ENCODE measurements at places on chromosomes 11 and 22. TPM values are rescaled to one million over a fixed set of nuclear protein-coding genes. Genes with fewer than 3 reads are reported as not detected.

DNA sequence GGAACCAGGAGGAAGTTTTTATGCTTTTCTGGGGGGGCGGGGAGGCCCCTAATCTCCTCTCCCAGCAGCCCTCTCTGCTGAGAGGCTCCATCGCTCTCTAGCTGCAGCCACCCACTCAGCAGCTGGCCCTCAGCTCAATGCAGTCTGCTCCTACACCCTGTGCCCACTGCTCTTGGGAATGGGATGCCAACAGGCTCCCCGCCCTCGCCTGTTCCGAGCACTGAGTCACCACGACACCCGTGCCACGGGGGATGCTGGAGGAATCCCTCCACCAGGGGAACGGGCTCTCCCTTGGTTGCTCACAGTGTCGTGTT lies 23.5 kb upstream of the SUSD2 start:
- no peaks in the 10 kb centered on the region for H3K27me3 ChIP-seq
- peaks cover 9% of the 10 kb centered on the region for H3K4me1 ChIP-seq
- H3K36me3 ChIP-seq, result peaks cover 14% of the 10 kb centered on the region
- H3K27ac ChIP-seq, result no peak overlapping the region

DNA sequence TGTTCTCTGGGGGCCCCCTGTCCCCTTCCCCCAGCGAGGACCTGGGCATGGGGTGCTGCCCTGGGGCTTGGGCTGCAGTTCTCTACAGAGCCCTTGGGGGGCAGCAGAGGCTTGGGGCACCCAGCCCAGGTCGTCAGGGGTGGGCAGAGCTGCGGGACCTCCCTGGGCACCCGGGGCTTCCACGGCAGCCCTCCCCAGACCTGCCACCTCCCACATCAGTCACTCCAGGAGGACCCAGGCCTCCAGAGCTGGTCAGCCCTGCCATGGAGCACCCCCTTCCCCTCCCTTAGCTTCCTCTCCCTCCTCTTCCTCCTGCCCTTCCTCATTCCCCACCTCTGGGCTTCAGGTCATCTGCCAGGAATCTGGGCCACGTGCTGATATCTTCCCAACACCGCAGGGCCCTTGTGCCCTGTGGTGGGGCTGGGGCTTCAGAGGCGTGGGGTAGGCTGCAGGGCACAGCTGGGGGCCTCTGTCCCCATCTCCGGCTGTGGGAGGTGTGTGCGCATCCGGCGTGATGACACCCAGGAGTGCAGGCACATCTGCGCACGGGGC lies 5.8 kb downstream of the TSPAN4 start:
- DNase-seq, result peak; percentile 75
- H3K36me3 ChIP-seq, result peaks cover 25% of the 10 kb centered on the region
- no peak overlapping the region for H3K27ac ChIP-seq
- H3K27me3 ChIP-seq, result no peaks in the 10 kb centered on the region

DNA sequence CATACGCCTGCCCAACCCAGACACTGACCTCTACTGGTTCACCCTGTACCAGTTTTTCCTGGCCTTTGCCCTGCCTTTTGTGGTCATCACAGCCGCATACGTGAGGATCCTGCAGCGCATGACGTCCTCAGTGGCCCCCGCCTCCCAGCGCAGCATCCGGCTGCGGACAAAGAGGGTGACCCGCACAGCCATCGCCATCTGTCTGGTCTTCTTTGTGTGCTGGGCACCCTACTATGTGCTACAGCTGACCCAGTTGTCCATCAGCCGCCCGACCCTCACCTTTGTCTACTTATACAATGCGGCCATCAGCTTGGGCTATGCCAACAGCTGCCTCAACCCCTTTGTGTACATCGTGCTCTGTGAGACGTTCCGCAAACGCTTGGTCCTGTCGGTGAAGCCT lies 2.2 kb downstream of the MCHR1 start:
- H3K4me3 ChIP-seq, result no peak overlapping the region
- H3K4me1 ChIP-seq, result peaks cover 8% of the 10 kb centered on the region
- no peak overlapping the region for H3K27ac ChIP-seq
- DNase-seq, result no peak
- no peaks in the 10 kb centered on the region for H3K36me3 ChIP-seq

DNA sequence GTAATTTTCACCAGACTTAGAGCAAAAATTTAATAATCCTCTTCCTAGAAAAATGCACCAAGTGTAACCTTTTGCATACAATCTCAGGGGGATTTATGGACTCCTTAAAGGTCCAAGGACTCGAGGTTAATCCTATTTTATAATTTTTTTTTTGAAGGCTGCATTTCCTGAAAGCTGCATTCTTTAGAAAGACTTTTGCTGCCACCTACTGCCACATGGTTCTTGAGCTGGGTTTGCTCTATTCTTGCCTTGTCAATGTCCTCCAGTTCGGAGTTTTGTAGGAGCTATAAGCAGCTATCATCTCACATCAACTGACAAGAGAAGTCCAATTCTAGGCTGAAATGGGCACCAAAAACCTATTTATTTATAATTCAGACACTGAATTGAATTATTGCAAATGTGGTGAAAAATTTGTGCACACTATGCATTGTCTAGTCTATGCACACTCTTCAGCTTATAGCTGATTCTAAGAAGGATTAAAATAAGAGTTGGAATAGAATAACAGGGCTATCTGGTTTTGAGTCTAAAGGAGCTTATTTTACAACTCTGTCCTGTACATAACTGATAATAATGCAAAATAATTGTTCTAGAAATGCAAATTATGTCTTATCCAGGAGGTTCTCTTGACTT lies 31.3 kb downstream of the TRAF6 start:
- no peak overlapping the region for H3K27ac ChIP-seq
- no peak overlapping the region for H3K4me3 ChIP-seq
- no peaks in the 10 kb centered on the region for H3K27me3 ChIP-seq
- peak; percentile 46 for DNase-seq
- H3K36me3 ChIP-seq, result no peaks in the 10 kb centered on the region

DNA sequence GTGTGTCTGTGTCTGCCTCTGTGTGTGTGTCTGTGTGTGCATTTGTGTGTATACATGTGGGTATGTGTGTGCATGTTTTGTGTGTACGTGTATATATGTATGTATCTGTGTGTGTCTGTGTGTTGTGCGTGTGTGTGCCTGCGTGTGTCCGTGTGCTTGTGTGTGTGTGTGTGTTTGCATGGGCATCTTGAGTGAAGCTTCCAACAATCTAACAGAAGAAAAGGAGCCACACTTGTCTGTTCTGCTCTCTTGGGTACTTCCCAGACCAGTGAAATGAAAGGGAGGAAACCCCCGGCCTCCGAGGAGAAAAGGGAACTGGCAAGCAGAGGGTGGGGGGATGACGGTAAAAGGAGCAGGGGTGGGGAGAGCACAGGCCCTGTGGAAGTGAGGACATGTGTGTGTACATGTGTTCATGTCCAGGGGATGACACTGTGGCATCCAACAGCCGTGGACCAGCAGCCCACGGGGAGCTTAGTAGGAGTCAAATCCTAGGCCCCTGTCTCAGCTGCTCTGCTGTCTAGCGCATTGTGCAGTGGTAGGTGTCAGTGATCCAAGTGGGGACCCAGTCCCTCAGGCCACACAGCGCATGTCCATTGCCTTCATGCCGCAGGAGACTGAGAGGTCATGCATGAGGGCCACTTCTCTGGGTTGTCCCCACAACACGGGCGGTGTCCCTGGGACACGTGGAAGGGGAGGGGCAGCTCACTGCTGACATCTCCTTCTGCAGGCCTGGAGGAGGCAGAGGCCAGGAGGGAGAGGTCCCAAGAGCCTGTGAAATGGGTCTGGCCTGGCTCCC lies 8.1 kb downstream of the CSF2RB start:
- no peaks in the 10 kb centered on the region for H3K36me3 ChIP-seq
- H3K27ac ChIP-seq, result no peak overlapping the region
- H3K4me1 ChIP-seq, result no peaks in the 10 kb centered on the region
- H3K27me3 ChIP-seq, result peaks cover 100% of the 10 kb centered on the region
- no peak for DNase-seq

- H3K4me1 ChIP-seq, result no peaks in the 10 kb centered on the region
- no peaks in the 10 kb centered on the region for H3K27me3 ChIP-seq
- no peak for DNase-seq
- no peak overlapping the region for H3K4me3 ChIP-seq
These were observed 605 bp upstream of the RAPSN start for GRCh38 chr11:47449541-47449940.

- no peaks in the 10 kb centered on the region for H3K36me3 ChIP-seq
- H3K4me1 ChIP-seq, result no peaks in the 10 kb centered on the region
- H3K4me3 ChIP-seq, result no peak overlapping the region
- peaks cover 18% of the 10 kb centered on the region for H3K27me3 ChIP-seq
- DNase-seq, result no peak
These were observed 296.9 kb upstream of the SORL1-AS1 start for GRCh38 chr11:121749691-121750090.

DNA sequence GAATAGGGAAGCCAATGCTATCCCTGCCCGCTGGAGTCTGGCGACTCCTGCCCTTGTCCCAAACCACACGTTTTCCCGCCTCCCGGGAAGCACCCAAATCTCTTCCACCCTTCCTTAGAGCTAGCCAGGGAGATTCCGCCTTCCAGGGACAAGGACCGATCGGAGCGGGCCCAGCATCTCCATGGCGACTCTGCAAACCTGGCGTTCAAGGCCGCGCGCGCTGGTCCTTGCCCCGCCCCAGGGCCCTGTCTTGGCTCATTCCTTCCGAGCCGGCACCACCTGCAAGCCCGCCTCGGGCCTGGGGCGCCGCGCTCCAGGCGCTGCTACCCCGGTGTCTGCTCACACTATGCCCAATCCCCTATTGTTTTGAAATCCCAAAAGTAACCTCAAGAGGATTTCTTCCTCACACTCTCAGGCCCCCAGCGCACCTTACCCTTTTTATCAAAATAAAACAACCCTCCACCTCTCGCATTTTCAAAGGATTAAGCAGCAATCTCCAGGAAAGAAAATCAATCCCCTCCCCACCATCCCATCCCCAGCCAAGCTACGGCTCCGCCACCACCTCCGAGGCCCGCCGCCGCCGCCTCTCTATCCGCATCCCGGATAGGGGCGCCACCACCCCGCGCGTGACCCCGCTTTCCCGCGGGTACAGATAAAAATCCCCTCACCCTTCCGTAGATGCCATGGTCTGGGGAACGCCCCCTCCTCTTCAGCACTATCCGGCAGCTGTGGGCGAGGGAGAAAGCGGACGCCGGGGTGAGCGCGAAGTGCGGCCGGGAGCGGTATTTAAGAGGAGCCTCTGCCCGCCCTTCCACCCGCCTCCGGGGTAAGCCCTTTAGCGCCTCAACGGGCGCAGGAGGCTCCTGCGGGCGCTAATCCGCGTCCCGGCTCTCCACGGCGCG lies 825 bp downstream of the SLC1A2 start:
- no peak overlapping the region for H3K27ac ChIP-seq
- H3K4me1 ChIP-seq, result peaks cover 10% of the 10 kb centered on the region
- H3K4me3 ChIP-seq, result peak overlapping the region; percentile 63
- peaks cover 8% of the 10 kb centered on the region for H3K36me3 ChIP-seq
- peak; percentile 34 for DNase-seq

The MYO18B gene
- total RNA-seq, result not detected

The CEP126 gene
- 3.8 TPM for total RNA-seq

The APOL3 gene
- total RNA-seq, result 16.9 TPM

Measured in Calu3 (cell line).